ENCODE measurements at places on chromosomes 6 and 20.

- no peak for DNase-seq
Observed at GRCh38 chr6:110660066-110660655, 155.1 kb downstream of the CDK19 start.

DNA sequence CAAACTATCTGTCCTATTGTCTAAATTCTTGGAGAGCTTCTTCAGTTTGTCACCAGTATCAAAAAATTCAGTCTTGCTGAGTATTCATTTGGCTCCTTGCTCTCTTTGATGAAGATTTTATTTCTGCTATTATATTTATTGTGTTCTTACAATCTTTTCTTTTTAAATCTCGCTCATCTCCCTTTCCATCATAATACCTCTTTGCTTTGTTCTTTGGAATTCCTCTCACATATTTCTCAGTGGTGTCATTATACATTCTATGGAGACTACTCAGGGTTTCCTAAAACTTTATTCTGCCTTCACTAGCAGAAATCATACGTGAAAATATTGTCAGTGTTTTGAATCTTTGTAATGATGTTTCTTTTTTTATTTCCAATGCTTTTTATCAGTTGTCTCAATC is 445.2 kb upstream of the ID4 start:
- DNase-seq = no peak

DNA sequence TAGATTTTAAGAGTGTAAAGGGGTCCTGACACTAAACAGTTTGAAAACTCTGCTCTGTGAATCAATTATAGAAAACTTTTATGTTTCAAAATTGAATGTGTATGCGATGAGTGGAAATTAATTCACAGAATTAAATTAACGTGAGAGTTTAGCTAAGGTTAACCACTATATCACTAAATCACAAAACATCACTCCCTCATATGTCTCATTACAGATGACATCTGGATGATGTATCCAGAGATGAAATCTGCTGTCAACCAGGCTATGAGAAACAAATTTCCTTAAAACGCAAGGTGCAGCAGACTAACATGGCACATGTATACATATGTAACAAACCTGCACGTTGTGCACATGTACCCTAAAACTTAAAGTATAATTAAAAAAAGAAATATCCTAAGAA is 27.3 kb downstream of the PRSS35 start:
- no peak for DNase-seq

DNA sequence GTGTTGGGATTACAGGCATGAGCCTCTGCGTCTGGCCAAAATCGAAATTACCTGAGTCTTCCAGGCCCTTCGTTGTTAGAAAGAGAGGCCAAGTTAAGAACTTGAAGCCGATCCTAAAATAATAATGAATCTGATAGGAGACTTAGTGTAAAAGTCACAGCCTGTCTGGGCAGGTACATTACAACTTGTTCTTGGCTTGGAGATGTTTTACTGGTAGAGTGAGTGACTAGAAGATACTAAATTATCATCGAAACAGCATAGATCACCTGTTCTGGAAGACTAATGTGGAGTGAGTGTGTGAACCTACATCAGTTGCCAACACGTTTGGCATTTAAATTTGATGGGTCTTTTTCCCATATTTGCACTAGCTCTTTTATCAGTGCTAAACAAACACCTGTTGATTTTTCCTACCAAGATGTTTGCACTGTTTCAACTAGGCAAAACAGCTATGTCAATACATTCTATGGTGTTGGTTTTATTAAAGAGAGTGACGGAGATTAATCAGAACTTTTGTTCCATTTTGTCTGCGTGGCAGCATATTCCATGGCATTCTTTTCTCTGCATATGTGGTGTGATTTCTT is 4.6 kb upstream of the TMEM217 start:
- DNase-seq = no peak

DNA sequence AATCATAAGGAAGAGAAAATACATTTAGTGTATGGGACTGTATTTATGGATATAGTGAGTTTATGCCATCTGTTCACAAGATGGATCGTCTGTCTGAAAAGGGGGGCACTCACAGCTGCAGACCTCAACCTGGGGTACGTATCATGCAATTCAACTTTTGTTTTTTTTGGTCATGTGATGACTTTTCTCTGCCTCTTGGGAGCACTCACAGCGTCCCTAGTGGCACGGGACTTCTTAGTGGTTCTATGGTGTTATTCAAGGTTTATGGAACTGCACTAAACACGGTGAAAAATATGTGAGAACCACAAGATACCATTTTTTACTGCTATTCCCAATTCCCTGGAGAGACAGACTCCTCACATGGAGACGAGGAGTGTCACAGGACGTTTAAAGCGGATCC is 60.4 kb upstream of the MPC1 start:
- DNase-seq = no peak

DNA sequence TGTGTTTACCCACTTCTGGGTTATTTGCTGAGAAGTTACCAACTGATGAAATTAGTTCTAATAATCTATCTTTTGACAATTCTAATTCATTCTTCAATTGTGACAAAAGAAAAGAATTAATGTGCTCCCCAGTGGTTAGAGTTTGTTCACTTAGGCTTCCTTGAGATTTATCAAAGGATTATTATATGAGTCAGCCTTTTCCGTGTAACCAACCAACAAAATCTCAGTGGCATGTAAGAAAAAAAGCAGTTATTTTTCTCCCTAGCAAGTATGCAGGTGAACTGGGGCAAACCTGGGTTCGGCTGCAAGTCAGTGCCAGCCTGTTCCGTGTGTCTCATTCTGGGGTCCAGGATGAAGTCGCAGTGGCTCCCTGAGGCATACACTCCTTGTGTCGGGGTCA is 28.8 kb upstream of the HIVEP1 start:
- no peak for DNase-seq

Measured in activated naive CD8-positive, alpha-beta T cell treated with anti-CD3 and anti-CD28 coated beads for 36 hours (primary cell).